Activated CD4-positive, alpha-beta T cell treated with anti-CD3 and anti-CD28 coated beads, Interleukin-2, amount 50 U/mL, for 48 hours (primary cell): ENCODE measurements at places on chromosomes 2 and 18.

DNA sequence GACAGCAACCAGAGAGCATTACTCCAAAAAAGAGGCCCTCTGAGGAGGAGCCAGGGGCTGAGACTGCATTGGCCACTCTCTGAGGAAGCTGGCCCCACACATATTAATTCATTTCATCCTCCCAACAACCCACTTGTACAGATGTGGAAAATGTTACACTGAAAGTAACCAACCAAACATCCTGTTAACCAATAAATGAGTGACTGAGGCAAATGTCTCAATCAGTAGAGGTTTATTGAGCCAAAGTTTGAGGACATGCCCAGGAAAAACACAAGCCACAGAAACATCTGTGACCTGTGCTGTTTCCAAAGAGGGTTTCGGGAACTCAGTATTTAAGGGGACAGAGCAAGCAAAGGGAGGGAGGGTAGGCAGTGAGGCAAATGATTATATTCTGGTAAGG is 53.0 kb downstream of the SKA1 start:
- no peak for DNase-seq

DNA sequence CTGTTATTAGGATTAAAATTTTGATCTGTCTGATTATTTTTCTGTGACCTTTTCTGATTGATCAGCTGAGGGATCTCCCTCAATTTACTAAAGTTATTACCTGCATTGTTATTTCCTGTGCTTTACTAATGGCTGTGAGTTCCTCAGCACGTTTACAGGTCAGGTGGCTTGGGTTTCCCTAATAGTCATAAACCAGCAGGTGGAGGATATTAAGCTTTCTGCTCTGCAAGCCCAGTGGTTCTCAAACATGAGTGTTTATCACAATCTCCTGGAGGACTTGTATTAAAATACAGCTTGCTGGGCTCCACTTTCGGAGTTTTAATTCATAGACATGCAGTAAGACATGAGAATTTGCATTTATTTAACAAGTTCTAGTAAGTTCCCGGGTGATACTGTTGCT is 22.4 kb upstream of the UGP2 start:
- no peak for DNase-seq

GRCh38 chr18:33201509-33201926 is 239.0 kb downstream of the CCDC178 start:
- no peak for DNase-seq

DNA sequence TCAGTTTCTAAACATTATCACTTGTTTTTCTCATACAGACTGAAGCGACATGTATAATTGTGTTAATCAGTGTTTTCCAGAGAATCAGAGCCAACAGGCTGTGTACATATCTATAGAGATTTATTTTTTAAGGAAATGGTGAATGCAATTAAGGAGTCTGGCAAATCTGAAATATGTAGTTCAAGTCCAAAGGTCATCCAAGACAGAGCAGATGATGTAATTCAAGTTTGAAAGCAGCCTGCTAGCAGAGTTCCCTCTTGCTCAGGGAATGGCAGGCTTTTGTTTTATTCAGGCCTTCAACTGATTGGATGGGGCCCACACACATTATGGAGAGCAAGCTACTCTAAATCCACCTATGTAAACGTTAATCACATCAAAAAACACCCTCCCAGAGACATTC is 282.6 kb downstream of the CBLN2 start:
- no peak for DNase-seq

- DNase-seq: no peak
These were observed 419.2 kb upstream of the CYRIA start for GRCh38 chr2:17084877-17085276.

DNA sequence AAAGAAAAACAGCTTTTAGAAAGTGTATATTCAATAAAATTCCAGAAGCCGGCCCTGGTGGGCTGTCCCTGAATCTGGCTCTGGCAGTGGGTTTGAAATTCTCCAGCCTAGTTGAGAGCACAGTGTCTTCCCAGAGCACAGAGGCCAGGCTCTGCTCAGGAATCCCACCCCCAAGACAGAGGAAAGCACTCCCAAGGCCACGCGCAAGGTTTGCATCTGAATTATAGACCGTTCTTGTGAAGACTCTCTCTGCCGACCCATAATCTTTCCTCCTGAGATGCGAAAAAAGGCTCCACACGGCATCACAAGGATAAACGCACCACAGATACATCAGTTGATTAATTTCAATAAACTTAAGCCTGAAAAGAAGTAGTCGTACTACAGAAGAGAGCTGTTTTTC is 342.2 kb downstream of the CMPK2 start:
- no peak for DNase-seq

GRCh38 chr2:121805766-121806143 is 50.3 kb downstream of the TSN start:
- DNase-seq: no peak

- no peak for DNase-seq
These were observed 12.9 kb downstream of the RAMP1 start for GRCh38 chr2:237872178-237872887.

DNA sequence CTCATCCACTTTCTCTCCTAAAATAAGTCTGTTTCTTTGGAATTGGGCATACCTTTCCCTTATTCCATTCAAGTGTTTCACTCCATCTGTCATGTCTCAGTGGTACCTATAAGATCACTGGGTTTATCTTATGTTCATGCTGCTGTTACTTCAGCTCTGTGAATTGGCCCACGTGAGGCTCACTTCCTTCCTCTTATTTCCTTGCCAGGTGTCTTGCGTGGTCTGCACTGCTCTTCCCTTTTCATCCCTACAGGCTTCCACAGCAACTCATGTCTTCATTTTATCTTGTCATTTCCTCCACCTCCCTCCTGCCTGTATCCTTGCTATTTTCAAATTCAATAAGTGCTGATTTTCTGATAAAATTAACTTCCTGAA is 159.1 kb upstream of the ALPP start:
- DNase-seq: no peak

- no peak for DNase-seq
These were observed 813.3 kb downstream of the DCC start for GRCh38 chr18:53153281-53153680.

DNA sequence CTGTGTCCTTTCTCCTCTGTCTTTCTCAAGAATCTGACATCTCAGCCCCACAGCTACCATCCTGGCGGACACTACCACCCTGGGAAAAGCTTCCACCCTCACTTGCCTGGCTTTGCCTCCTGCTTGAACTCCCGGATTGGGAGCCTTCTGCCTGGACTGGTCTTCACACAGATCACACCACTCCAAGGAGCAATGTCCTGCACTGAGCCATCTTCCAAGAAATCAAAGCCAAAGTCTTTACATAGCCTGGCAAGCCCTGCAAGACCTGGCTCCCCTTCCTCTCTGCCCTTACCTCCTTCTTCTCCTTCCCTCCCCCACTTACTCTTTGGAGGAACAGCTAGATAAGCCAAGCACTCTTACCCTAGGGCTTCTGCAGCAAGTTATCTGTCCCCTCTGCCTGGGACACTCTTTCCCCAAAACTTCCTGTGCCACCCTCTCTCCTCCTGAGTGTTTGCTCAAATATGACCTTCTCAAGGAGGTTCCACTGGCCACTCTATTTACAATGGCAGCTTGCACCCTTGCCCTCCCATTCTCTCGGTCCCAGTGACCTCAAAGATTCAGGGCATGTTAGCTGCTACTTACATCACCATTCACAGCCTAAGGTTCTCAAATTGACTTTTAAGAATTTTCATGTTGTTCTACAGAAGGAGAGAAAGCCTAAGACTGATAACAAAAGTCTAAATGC is 9.7 kb downstream of the ATP8B1 start:
- DNase-seq: no peak

DNA sequence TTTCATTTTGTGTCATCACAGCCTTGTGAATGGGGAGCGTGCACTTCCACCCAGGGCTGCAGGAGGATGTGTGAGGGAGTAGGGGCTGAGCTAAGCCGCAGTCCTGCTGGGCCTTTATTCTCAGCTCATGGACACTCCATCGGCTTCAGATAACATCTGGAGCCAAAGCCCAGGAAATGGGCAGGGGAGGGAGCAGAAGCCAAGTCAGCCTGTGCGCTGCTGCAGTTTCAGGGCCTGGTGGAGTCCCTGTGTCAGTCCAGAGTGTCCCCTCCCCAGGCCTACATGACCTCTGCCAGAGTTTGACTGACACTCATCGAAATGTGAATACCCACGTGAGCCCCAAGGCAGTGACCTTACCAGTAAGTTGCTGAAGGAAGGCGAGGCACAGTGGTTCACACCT is 242.2 kb downstream of the LOXHD1 start:
- no peak for DNase-seq

DNA sequence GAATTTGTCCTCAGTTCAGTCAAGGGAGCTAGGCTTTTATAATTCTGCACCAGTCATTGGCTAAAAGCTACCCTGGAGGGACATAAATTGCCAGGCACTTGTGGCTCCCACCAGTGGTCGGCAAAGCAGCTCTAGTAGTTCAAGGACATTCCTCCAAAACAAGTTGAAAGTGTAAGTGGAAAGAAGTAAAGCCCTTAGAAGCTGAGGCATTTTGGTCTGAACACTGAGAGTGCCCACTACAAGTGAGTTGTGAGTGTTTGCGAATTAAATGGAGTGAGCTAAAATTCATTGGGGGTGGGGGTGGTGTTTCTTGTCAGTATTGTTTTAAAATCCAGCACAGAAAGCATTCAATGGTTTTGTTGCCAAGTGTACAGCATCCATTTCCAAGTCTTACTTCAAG is 879.9 kb upstream of the CDH2 start:
- no peak for DNase-seq

DNA sequence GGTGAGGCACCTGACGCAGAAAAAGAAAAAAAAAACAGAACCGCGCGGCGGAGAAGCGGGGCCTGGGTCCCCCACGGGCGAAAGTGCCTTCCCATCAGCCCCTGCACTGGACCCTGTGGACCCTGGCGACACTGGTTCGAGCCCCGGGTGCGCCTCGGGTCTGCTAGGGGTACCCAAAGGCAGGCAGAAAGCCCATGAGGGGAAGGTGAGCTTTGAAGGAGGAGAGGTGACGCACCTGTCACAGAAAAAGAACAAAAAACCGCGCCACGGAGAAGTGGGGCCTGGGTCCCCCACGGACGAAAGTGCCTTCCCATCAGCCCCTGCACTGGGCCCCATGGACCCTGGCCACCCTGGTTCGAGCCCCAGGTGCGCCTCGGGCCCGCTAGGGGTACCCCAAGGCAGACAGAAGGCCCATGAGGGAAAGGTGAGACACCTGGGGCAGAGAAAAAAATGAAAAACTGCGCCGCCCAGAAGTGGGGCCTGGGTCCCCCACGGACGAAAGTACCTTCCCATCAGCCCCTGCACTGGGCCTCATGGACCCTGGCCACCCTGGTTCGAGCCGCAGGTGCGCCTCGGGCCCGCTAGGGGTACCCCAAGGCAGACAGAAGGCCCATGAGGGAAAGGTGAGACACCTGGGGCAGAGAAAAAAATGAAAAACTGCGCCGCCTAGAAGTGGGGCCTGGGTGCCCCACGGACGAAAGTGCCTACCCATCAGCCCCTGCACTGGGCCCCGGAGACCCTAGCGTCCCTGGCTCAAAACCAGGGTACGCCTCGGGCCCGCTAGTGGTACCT is 227.4 kb downstream of the CCDC74A start:
- no peak for DNase-seq

GRCh38 chr18:6785001-6785400 is 55.5 kb downstream of the ARHGAP28 start:
- no peak for DNase-seq

GRCh38 chr2:128438586-128438985 is 119.9 kb upstream of the HS6ST1 start:
- no peak for DNase-seq

GRCh38 chr2:27291865-27292264 is 9.6 kb downstream of the TRIM54 start:
- DNase-seq: no peak

DNA sequence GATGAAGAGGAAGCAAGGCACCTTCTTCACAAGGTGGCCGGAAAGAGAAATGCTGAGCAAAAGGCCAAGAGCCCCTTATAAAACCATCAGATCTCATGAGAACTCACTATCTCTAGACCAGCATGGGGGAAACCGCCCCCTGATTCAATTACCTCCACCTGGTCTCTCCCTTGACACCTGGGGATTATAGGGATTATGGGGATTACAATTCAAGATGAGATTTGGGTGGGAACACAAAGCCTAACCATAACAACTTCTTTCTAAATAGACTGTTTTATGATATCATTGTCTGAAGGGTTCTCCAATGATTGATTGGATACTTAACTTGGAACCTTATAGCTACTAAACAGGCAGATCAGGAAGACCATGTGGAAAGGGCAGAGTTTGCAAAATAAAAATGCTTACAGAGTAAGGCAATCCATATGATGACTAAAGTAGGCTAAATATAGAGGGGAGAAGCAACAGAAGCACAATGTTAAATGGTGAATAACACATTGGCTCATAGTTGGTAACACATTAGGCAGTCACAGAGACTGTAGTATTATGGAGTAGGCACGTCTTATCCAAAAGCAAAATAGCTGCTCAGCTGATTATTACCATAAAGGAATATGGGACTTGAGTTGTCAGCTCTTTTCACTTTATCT is 179.0 kb downstream of the BARD1 start:
- no peak for DNase-seq

GRCh38 chr18:4358618-4359017 is 96.5 kb downstream of the DLGAP1 start:
- DNase-seq: no peak

DNA sequence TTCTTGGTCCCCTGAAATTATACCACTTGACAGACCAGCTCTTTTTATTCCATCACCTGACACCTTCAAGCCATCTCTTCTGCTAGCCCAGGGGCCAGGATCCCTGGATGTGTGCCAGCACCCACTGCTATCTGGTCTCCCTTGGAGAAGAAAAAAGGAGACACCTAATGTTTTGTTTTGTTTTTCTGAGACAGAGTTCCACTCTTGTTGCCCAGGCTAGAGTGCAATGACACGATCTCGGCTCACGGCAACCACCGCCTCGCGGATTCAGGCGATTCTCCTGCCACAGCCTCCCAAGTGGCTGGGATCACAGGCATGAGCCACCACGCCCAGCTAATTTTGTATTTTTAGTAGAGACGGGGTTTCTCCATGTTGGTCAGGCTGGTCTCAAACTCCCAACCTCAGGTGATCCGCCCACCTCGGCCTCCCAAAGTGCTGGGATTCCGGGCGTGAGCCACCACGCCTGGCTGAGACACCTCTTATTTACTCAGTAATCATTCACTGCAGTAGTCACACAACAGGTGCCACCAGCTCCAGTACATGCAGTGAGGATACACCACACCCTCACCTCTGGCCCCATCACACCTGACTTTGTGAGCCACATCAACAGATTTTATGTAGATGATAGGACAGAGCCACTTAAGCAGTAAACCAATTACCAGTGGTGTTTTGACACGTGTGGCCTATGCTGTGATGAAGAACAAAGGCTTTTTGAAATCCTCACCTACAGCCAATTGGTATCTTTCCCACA is 42.8 kb upstream of the PCBP1 start:
- no peak for DNase-seq

GRCh38 chr18:75261430-75262223 is 51.0 kb downstream of the TSHZ1 start:
- DNase-seq: no peak

- no peak for DNase-seq
These were observed 18.0 kb upstream of the NOL4 start for GRCh38 chr18:34242739-34243138.
